ENCODE measurements at places on chromosomes 16 and 17.

DNA sequence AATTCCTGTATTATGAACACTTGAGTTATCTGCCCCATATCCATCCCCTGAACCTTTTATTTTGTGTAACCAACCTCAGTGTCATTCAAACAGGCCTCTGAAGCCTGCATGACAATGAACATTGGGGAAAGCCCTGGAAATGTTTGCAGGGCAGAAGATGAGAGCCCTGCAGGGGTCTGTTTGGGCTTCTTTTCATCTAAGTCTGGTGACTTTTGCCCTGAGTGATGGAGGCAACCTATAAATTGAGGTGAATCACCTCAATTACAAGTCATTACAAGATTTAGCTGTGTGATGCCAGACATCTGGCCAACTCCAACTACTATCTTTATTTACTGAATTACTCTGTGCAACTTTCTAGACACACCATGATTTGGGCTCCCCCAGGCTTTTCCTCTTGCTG is 189.2 kb downstream of the MAF start:
- no peak for DNase-seq

GRCh38 chr17:77602883-77603640 is 355.4 kb upstream of the TNRC6C start:
- DNase-seq: no peak

DNA sequence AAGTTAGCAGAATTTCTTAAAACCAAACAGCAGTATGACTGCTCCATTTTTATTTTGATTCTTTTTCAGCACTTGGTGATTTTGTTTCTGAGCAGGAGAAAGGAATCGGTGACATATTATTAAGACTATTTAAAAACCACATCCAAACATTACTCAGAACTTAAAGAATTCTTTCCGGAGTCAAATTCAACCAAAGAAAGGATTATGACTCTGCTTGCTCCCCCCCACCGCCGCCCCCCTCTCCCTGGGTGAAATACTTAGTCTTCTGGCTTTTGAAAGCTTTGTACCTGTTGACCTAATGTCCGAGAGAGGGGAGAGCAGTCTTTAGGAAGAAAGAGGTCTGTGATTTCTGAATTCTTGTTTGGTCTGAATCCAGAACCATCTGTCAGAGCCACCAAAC is 17.9 kb upstream of the COL1A1 start:
- no peak for DNase-seq

DNA sequence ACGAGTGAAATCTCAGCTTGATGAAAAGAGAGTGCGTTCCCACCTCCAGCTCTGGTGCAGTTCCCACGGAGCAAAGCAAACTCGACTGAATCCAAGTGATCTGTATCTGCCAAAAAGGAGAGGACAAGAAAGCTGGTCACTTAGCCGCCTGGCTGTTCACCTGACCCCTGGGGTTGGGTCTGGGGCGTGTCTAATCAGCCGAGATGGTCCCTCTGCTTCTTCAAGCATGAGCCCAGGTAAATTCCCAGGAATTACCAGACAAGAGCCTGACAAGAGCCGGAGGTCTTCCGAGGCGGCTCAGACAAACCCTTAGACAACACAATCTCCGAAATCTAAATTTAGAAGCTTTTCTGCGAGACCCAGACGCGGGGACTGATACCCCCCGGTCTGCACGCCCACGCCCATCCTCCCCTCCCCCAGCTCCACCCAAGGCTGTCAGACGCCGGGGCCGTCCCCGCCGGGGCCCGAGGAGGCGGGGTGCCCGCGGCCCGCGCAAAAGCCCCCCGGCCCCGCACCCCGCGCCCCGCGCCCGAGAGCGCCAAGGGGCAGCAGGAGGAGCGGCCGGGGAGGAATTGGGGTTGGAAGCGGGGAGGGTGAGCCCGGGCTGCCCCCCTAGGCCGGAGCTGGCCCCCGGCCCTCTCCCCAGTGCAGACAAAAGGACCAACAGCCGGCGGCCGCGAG is 674 bp downstream of the ZNF821 start:
- DNase-seq: peak; percentile 73

GRCh38 chr17:77375108-77375916 is 234.5 kb downstream of the SEC14L1 start:
- DNase-seq: no peak

- no peak for DNase-seq
Observed at GRCh38 chr17:8494506-8495111, 58.9 kb downstream of the NDEL1 start.

GRCh38 chr16:89909777-89910716 is 8.6 kb upstream of the MC1R start:
- DNase-seq: peak; percentile 77

DNA sequence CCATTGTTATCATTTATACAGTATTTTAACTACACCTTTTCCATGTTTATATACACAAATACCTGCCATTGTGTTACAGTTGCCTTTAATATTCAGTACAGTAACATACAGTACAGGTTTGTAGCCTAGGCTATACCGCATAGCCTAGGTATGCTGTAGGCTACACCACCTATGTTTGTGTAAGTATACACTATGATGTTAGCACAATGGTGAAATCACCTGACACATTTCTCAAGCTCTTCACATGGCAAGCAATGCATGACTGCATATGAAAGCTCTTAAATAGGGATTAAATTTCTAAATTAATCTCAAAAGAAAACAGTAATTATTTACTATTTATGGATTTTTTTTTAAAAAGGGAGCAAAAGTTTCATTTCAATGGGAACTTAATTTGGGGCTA is 12.0 kb downstream of the LRRC37B start:
- DNase-seq: no peak

GRCh38 chr16:87448866-87449265 is 44.0 kb downstream of the ZCCHC14 start:
- DNase-seq: no peak

DNA sequence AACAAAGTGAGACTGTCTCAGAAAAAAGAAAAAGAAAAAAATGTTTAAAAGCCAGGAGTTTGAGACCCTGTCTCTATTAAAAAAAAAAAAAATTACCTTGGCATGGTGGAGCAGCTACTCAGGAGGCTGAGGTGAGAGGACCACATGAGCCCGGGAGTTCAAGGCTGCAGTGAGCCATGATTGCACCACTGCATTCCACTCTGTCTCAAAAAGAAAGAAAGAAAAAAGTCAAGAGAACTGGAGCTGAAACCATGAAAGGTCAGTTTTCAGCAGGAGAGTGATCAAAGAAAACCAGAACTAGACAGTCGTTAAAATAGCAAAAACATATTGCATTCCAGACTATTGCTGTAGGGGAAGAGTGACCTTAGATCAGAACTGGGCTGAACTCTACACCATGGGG is 8.8 kb downstream of the QPRT start:
- no peak for DNase-seq

All from B cell (primary cell).